Heart left ventricle (tissue), 16 donors: ENCODE measurements at places on chromosomes 3 and 15.

GRCh38 chr3:177935047-177935446 is 601.2 kb upstream of the KCNMB2 start:
- no peak for DNase-seq

DNA sequence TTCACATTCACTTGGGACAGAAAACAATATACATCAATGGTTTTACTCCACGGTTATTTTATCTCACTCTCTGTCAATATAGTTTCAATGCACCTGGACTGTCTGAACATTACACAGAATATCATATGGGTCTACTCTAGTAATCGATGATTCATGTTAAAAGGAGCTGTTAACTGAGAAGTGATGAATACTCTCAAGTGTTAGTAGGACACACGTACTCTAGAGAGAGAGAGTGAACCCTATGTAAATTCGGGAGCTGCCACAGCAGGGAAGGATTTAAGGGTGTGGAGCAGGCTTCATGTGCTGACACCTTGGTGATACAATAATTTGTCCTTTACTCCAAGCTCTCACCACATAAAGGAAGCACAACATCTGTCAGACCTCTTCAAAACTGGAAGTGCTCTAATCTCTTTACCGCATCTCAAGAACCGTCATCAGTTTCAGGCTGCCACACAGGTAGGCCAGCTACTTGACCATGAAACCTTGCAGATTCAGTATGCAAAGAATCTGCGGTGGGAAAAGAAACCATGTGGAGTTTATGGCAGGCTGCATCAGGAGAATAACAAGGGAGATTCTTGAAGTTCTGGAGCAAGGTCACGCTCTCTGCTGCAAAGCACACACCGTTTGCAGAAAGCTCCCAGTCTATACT is 199.2 kb upstream of the TMC3 start:
- no peak for DNase-seq

- DNase-seq: no peak
Observed at GRCh38 chr3:634511-634910, 437.9 kb downstream of the CHL1 start.

DNA sequence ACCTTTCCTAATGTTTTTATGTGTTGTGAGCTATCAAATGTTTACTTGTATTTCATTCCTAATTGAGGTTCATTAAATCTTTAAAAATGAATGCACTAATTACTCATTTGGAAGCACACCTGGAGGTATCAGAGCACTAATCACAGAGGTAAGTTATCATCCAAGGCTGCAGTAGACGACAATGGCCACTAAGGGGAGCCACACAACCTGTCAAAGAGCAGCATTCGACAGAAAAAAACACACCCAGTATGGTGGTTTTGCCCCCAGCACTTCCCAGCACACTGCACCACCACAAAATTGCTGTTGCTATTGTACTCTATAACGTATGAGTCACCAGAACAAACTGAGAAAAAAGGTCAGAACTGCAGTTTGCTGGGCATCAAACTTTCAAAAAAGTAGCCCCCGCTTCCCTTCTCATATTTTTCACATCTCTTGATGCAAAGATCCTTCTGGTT is 205.9 kb upstream of the IGF1R start:
- DNase-seq: no peak

DNA sequence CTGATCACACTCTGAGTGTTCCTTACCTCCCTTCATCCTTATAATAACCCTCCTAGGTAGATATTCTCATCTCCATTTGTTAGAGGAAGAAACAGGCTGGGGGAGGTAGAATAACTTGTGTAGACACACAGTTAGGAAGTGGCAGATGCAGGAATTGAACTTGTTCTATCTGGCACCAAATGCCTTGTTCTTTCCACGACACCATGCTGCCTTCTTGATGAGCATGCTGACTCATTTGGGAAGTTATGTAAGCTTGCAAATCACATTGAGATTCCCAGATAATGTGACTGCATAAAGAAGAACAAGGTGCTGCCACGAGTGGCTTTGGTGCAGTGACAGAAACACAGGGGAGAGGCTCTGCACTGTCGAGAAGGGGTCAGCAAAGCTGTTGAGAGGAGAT is 27.5 kb upstream of the NDUFB4 start:
- no peak for DNase-seq

GRCh38 chr15:66622591-66623022 is 56.8 kb upstream of the LCTL start:
- no peak for DNase-seq

DNA sequence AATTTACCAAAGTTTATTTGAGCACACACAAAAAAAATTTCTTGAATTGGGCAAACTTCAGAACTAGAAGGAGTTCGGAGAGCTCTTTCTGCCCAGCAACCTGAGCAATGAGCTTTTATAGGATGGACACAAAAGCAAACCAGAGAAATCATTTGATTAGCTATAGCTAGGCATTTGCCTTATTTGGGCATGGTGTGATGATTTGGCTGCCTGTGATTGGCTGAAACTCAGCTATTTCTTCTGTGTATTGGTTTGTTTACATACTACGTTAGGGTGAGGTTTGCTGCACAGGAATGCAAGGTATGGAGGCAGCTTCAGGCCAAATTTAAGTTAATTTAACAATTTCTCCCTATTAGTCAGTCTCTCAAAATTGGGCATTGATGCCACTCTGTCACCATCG is 65.1 kb downstream of the NEK11 start:
- no peak for DNase-seq

DNA sequence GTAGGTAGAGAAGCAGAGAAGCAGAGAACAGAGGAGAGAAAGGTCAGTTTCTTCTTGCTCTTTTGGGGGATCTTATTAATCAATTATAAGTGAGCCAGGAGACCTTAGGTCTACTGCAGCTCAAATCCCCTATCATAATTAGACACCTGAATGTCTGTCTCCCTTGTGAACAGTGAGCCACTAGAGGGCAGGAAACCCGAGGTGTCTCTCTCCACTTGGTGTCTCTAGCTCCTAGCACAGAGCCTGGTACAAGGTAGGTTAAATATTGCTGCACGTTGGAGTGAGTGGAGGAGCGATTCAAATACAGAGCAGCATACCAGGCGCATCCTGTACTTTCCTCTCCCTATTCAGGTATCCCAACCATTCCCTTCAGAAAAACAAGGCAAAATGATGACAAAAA is 2.0 kb upstream of the ST8SIA2 start:
- DNase-seq: no peak

GRCh38 chr3:123499322-123499721 is 50.4 kb upstream of the ADCY5 start:
- DNase-seq: no peak

- no peak for DNase-seq
Observed at GRCh38 chr3:173690542-173691180, 293.1 kb downstream of the NLGN1 start.

DNA sequence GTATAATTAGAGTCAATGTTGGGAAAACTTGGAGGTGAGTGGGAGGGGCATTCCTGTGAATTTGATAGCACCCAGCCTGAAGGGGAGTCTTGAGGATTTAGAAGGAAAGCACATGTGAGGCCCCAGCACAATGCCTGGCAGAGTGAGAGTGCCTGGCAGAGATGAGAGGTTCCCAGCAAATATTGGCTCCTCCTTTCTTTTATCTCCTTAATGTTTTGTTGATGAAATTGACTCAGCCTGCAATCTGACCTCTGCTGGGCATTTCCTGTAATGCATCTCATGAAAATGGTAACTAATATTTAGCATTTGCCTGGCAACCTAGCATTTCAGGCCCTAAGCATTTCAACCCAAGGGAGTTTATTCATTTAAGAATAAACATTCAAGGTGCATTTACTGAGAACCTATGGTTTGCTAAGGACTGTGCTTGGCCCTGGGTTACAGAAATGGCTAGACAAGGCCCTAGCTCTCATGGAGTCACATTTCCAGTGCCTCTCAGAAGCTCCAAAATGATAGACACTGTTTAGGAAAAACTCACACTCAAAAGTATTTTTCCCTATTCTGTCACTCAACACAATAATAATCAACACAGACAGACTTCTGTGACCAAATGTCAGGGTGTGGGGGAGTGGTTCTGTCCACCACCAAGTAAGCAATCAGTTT is 19.0 kb downstream of the PDHB start:
- no peak for DNase-seq

DNA sequence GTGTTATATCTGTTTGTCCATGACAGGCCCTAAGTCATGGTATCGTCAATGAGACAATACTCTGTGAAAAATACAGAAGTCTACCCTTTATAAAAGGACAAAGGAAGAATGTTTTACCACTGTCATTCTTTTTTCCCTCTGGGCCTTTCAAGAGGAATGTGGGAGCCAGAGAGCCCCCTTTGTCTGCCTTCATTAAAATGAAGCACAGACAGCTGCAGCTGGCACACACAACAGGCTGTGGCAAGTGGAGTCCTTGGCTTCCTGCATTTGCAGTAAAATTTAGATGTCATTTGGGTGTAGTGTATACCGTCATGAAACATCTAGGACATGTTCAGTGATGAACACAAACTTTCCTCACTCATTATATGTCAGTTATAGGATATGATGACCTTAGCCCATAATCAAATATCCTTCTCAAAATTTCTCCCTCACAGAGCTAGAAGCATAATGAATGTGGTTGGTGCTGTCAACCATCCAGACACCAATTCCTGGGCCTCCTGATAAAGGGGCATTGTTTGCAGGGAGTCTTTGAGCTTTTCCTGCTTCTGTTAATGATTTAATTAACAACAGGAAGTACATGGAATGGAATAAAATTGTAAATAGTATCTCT is 76.4 kb downstream of the DHX36 start:
- DNase-seq: no peak

DNA sequence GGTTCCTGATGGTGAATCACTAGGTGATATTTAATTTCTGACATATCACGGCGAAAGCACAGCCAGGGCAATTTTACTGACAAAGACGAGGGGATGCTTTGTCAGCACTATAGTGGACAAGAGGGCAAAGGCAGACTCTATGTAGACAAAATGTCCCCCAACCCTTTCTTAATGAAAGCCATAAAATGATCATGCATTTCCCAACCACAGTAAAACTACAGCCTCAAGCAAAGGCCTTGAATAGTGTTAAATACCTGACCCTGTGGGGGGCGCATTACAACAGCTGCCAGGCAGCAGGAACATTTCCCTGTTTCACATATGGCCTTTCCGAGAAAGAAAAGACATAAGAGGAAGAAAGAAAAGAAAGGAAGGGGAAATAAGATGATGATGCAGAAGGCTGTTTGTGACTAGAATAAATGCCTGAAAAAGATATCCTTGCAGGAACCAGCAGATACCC is 49.5 kb downstream of the GLDN start:
- DNase-seq: no peak

DNA sequence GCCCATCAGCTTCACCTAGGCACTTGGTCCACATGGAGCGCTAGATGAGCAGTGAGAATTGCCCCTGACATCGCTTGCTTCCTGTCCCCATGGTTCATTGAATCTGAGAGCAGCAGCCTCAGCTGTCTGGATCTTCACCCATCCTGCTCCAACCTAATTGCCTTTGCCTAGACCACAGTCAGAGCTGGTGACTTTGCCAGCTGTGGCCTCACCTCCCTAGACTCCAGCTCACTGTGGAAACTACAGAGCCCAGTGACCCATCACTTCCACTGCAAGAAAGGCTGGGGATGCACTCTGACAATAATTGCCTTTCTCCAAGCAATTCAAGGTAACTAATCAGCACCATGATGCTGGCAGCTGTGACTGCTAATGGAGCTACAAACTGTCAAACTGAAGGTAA is 30.6 kb upstream of the SLC6A1 start:
- DNase-seq: no peak

DNA sequence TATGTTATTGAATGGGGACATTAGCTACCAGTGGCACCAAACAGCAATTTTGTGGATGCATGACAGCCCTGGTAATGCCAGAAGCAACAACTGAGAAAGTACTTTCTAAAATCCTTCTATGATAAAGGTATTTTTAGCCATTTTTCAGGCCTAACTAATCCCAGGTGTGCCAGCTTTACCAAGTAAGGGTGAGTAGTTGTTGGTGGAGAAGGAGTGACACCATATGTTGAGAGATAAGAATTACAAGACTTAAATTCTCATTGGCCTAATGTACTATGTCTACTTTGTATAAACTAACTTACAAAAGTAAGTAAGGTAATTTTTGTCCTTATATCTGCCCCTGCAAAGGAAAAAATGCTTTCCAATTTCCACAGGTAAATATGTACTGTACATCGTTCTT is 4.1 kb upstream of the COX17 start:
- DNase-seq: no peak

- DNase-seq: peak; percentile 94
Observed at GRCh38 chr3:46935168-46935858, 41.2 kb downstream of the CCDC12 start.

DNA sequence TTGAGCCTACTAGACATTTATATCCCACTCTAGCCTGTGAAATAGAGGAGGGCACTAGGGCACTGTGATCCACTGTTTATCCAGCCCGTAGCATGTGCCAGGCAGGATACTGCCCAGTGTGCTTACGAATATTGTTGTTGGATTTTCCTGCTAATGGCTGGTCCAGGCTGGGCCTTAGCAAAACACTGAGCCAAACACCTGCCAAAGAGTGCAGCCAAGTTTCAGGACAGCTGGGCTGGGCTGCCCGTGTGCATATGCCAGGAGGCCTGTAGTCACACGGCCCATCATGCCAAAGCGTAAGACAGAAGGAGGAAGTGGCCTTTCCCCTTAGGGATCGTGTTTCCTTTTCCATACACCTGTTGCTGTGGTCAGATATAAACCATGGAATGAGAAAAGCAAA is 54.5 kb upstream of the ABHD10 start:
- DNase-seq: peak; percentile 69

DNA sequence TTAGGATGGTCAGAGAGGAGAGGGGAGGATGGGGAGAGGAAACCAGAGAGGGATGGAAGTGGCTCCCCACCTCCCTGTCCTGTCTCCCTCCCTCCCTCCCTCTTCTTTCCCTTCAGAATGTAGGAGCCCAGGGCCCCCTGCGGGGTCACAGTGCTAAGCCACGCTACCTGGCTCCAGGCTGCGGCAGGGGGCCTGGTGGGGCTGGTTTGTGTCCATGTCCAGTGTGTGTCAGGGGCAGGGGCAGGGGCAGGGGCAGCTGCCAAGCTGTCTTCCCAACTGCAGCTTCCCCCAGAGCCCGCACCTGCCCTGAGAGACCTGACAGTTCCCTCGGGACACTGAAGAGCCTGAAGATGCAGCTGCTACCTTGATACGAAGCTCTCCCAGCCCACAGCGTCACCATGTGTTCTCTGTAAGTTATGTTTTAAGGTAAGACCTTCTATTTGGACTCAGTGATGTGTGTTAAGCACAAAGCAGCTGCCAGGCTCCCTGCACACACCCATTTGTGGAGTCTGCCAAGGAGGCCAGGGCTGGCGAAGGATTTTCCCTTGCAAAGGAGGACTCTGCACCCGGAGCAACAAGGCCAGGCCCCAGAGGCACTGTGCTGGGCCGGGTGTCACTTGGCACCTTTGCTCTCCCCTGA is 121.8 kb upstream of the SMAD3 start:
- no peak for DNase-seq
